ENCODE measurements at places on chromosomes 1 and 21.

DNA sequence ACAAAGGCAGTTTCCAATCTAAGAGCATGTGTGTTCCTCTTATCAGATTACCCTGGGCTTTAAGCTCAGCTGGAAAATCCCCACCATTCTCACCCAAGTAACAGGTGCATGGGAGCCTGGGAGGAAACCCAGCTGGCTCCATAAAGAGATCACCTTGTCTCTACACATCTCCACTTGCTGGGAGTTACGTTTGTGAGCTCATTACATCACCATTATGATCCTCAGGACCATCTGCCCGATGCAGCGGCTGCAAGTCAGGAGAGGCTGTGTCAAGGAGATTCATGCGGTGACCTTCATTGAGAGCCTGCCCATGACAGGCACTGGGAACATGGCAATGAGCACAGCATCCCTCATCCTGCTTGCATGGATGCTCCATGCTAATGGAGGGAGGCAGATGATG, 618.0 kb downstream of the NPHP4 start:
- no peak for DNase-seq

- peak; percentile 72 for DNase-seq
Observed at GRCh38 chr21:15005391-15005790, 59.4 kb downstream of the NRIP1 start.

DNA sequence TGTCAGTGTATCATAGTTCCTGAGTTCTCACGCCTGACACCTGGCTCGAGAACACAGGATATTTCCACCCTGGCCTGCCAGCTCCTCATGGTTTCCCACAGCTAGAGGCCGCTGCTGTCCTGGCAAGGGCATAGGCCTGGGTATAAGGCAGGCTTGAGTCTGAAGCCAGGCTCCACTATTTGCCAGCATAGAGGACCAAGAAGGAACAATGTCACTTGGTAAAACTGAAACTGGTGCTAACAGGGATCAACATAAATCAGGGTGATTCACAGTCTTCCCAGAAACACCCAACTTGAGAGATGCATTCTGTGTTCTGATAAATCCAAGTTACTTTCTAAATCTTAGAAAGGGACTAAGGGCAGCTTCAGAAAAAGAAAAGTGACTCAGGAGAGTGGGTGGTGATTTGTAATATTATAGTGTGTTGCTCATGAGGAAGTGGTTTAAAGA, 6.9 kb upstream of the S100A2 start:
- peak; percentile 76 for DNase-seq

DNA sequence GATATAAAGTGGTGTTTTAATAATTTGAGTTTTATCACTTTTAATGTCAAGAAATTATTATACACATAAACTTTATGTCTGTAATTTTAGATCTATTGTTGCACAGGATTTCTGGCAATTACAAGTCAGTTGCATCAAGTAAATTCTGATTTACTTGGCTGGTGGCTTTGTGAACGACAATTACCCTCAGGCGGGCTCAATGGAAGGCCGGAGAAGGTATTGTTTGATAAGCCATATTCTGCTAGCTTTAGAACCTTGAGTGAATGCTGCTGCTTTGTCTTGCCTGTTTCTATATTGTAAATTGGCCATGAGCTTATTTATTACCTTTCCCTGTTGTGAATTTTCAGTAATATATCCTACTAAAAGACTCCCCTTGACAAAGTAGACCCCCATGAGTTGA, 4.6 kb upstream of the MSH4 start:
- no peak for DNase-seq

- DNase-seq, result no peak
Observed at GRCh38 chr1:31302709-31303441, 6.0 kb downstream of the ZCCHC17 start.

GRCh38 chr21:32666258-32666657, 54.1 kb upstream of the CFAP298 start:
- no peak for DNase-seq

GRCh38 chr21:33189824-33190223, 39.9 kb upstream of the IFNAR2 start:
- DNase-seq, result no peak

DNA sequence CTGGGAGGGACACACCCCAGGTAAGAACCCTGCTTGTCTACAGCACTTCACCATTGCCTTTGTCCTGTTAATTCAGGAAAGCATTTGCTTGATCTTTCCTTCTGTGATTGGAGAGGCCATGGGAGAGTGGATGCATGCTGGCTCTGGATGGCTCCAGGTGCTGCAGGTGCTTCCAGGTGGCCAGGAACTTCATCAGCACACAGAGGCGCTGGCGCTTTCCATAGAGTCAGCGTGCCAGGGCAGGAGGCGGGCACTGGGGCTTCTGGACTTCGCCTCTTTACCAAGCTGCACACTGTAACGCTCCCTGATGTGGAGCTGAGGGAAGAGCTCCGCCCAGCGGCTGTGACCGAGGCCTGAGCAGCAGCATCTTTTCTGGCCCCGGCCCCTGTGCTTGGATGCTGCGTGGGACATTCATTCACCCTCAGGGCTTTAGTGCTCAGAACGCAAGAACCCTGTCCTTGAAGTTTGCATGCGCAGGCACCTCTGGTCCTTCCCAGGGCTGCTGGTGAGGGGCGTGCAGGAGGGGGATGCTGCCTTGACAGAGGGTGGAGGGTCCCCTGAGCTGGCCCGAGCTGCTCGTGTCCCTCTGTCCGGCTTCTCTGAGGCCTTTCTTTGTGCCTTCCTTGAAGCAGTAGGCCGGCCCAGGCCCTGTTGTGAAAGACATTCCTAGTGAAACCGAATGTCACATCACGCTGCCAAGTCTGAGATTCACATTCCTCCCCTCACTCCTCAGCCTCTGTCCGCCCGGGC, 1.6 kb upstream of the MX2 start:
- DNase-seq, result no peak

- no peak for DNase-seq
Observed at GRCh38 chr1:116733476-116734365, 20.5 kb upstream of the CD2 start.

- no peak for DNase-seq
Observed at GRCh38 chr1:203901581-203901980, 40.2 kb downstream of the SNRPE start.

Data from cerebellar cortex (tissue), 1 donor.